CD4-positive, alpha-beta T cell treated with Interleukin-4 for 1 hour (primary cell): ENCODE measurements at places on chromosomes 5 and 9.

DNA sequence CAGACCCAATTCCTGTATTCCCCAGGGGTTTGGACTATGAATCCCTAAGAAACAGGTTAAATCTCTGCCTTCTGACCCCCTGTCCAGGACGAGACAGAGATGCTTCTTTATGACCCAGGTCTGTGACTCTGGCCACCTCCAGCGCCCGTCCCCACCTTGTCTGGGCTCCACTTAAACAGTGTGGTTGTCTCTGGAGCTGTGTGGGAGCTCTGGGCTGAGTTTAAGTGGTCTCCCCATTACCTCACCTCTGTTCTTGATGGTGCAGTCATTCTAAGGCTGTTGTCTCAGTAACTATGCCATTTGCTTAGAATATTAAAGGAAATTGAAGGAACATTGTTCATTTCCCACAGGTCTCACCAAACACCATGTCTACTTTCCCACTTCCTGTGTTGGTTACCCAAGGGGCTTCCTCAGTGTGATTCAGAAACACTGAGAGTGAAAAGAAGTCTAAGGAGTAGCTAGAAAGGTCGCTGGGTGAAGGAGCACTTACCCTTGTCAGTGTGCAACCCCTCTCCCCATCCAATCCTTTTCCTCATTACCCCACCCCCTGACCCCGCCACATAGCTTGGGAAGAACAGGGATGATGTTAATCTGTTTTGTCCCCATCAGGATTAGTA is 127.8 kb upstream of the CKMT2 start:
- no peak for DNase-seq

DNA sequence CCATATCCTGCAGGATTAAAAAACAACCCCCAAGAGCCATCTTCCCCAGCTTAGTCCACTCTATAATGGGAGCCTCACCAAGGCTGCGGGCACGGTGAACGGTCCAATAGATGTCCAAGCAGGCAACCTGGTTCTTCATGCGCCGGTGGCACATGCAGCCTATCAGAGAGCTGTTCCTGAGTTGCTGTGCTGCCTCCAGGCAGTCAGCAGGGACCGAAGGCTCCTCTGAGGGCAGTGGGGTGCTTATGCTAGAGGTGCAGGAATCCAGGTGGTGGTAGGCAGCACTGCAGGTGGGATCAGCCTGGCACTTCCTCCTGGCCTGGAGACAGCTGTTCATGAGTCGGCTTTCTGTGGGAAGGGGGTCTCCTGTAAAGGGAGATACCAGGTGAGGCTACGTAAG is 10.2 kb downstream of the GFRA3 start:
- DNase-seq, result no peak

- DNase-seq, result no peak
Observed at GRCh38 chr5:72644296-72644695, 137.1 kb upstream of the ZNF366 start.

GRCh38 chr5:33891788-33892619 is at the start of gene ADAMTS12:
TSS of gene ADAMTS12 (minus strand) at chr5:33891990. CDS start at chr5:33891856, 134 bp downstream.
- no peak for DNase-seq

- no peak for DNase-seq
Observed at GRCh38 chr5:82975812-82976211, 101.4 kb downstream of the TMEM167A start.

GRCh38 chr5:38845526-38846378 is at the start of gene OSMR:
TSS of gene OSMR (plus strand) at chr5:38846012. CDS start at chr5:38869045, 23,033 bp downstream.
- DNase-seq, result no peak
